ENCODE measurements at places on chromosomes 4 and X.

DNA sequence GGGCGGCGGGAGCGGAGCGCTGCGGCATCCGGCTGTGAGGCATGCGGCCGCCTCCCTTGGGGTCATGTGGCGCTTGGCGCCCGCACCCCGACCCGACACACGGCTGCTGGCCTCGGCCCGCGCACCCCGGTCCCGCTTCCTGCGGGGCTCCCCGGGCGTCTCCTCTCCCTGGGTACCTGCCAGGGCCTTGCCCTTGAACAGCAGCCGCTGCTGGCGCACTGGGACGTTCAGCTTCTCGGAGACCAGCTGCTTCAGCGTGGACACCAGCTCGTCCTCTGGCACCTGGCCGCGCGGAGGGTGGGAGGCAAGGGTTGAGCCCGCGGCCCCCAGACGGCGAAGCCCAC is 391 bp downstream of the UBL4A start:
- peak; percentile 43 for DNase-seq

DNA sequence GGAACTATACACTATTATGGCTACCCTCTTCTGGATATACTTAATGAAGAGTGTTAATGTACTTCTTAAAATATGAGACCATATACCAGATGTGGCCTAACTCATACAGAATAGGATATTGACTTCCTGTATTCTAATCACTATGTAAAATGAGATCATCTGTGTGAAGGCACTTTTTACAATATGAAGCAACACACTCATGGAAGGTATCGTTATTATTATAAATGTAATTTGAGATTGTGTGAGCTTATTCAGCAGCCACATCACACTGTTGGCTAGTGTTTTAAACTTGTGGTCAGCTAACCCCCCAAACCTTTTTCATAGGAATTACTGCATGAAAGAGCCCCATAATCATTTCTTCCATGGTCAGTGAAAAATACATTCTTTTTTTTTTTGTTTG is 281.8 kb upstream of the TEX13A start:
- no peak for DNase-seq

- no peak for DNase-seq
Observed at GRCh38 chr4:154467886-154468285, 23.7 kb downstream of the DCHS2 start.

- DNase-seq = no peak
Observed at GRCh38 chrX:150212672-150213480, 150.2 kb upstream of the MAMLD1 start.

- DNase-seq = peak; percentile 18
Observed at GRCh38 chrX:129932821-129933321, 26.9 kb downstream of the UTP14A start.

- no peak for DNase-seq
Observed at GRCh38 chr4:24688453-24688852, 104.1 kb upstream of the DHX15 start.

GRCh38 chrX:19760841-19761512 is 126.4 kb downstream of the SH3KBP1 start:
- no peak for DNase-seq

- no peak for DNase-seq
Observed at GRCh38 chr4:103137446-103137827, 37.8 kb upstream of the BDH2 start.

Data from activated CD4-positive, alpha-beta T cell treated with anti-CD3 and anti-CD28 coated beads for 48 hours (primary cell).